ENCODE measurements at places on chromosomes 7 and 10.

GRCh38 chr7:96636342-96636860 is 73.2 kb downstream of the SEM1 start:
- no peak for DNase-seq

- no peak for DNase-seq
Measured at GRCh38 chr10:80487791-80488538, 33.9 kb downstream of the TSPAN14 start.

DNA sequence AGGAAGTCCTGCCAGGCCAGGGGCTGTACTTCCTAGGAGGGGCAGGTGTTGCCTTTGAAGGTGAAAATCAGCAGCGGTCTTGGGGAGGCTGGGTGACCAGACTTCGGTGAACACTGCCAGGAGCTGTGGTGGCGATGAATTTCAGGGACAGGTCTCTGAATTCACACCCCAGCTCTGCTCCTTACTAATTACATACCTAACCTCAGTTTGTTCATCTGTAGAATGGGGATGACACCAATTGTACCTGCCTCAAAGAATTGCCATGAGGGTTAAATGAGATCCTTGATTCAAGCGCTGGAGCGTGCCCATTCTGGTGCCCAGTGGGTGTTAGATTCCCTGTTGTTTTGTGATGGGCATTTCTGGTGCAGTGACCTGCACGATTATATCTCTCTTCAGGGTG is 102.8 kb downstream of the TACC2 start:
- no peak for DNase-seq

GRCh38 chr7:54917613-54918391 is 101.0 kb upstream of the EGFR start:
- no peak for DNase-seq

GRCh38 chr10:88190123-88190522 is 326.7 kb downstream of the PTEN start:
- DNase-seq, result no peak

- peak; percentile 47 for DNase-seq
Measured at GRCh38 chr10:133275684-133276092, 980 bp downstream of the ADAM8 start.

- DNase-seq, result no peak
Measured at GRCh38 chr7:156059369-156059768, 247.1 kb upstream of the SHH start.

DNA sequence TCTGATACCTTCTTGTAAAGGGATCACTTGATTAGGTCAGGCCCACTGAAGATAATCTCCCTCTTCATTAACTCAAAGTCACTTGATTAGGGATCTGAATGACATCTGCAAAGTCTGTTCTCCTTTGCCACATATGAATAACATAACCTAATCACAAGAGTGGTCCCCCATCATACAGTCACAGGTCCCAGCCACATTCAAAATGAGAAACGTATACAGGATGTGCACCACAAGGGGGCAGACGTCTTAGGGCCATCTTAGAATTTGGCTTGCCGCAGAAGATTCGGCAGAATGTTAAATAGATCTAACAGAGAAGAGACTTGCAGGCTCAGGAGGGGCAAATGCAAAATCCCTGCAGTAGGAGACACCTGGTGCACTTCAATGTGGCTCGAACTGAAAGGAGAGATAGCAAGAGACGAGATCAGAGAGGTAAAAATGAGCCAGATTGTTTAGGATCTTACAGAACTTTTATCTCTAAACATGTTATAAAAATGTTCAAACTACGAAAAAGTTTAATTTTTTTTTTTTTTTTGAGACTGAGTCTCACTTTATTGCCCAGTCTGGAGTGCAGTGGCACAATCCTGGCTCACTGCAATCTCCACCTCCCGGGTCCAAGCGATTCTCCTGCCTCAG is 10.4 kb upstream of the SMC3 start:
- peak; percentile 59 for DNase-seq

GRCh38 chr7:50149369-50149768 is 56.3 kb upstream of the ZPBP start:
- DNase-seq, result no peak

- DNase-seq, result no peak
Measured at GRCh38 chr7:151699147-151699927, 177.6 kb downstream of the PRKAG2 start.

DNA sequence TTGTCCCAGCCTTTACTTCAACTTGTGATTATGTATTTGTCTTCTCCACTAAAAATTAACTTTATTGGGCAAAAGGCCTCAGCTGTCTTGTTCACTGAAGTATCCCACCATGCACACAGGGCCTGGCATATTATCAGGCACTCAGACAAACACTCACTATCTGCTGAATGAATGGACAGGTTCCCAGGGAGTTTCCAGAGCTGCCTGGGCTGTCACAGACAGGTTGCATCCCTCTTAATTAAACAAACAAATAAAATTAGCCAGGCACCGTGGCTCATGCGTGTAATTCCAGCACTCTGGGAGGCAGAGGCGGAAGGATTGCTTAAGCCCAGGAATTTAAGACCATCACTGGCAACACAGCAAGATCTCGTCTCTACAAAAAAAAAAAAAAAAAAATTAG is 1.5 kb upstream of the TSPAN14 start:
- DNase-seq, result no peak

DNA sequence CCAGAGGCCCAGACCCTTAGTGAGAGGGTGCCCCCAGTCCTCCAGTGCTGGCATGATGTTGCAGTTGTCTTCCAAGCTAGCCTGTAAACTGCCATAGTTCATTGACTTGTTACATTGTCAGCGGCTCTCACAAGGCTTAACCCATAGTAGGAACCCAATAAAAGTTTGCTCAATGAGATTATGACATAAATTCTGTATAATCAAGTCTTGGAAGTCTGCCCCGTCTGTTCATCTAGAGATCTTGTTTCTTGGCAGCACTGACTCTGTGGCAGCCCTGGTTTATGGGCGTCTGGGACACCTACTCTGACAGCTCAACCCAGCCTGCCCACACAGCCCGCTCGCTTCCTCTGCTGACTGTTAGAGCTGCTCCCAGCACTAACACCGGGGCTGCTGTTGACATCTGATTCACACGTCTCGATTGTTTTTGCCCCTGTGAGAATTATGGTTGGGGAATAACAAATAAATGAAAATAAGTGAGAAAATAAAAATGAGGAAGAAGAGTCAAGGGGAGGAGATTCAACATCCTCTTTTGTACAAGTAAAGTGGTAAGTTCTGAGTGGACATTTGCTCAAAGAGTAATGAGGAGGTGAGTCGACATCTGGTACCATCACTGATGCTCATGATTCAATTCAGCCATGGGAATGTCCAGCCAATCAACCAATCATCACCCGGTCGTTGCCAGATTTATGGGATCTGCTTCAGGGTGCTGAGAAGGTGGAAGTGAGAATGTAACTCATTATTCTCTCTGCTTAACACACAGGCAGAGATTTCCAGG is 160.8 kb downstream of the SPAG6 start:
- DNase-seq, result peak; percentile 19

DNA sequence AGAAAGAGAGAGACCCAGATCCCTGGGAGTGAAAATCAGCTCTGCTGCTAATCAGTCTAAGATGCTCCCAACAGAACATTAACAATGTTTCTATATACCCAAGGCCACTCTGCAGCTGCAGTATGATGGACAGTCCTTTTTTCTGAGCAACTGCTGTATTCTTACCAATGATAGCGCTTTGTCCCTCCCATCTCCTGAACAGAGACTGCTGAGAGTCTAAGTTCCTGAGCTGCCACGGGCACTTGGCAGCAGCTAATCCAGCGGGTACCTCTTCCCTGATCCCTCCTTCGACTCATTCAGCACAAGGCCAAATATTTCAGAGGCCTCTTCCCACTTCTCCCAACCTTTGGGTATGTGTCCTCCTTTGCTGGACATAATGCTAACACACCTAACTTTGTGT is 7.7 kb downstream of the CPVL start:
- DNase-seq, result no peak

- no peak for DNase-seq
Measured at GRCh38 chr10:16828701-16829175, 11.5 kb upstream of the RSU1 start.

GRCh38 chr7:1152492-1152891 is 7.5 kb downstream of the ZFAND2A start:
- no peak for DNase-seq

DNA sequence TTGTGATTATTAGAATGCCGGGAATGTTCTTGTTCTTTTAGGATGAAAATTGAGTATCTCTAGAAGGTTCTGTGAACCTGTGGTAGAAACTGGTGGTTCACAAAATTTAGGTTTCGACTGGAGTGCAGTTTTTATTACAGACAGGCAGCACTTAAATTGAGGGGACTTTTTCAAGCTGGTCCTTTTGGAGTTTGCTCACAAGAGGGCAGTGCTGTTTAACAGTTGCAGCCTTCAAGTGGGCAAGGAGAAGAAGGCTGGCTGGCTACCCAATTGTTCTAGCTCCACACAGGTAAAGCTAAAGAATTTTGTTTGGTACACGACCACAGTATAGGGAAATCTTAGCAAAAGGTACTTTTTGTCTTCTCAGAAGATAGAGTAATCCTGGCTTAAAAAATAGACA is 233.6 kb downstream of the SNX13 start:
- DNase-seq, result no peak

GRCh38 chr7:156842740-156843140 is 50.2 kb downstream of the LMBR1 start:
- DNase-seq, result no peak

- DNase-seq, result no peak
Measured at GRCh38 chr7:103341466-103341865, 3.1 kb downstream of the DNAJC2 start.

- DNase-seq, result peak; percentile 65
Measured at GRCh38 chr7:64665980-64666662, at the start of gene ZNF107. Gene ZNF107, plus strand, starts transcription at chr7:64666133. Its CDS starts 150 bp downstream, at chr7:64666283.

- no peak for DNase-seq
Measured at GRCh38 chr7:19317461-19317860, 172.2 kb upstream of the FERD3L start.

- no peak for DNase-seq
Measured at GRCh38 chr7:142749218-142749993, at the start of gene PRSS1. Gene PRSS1, plus strand, starts transcription at chr7:142749472. Its CDS starts 13 bp downstream, at chr7:142749485.

DNA sequence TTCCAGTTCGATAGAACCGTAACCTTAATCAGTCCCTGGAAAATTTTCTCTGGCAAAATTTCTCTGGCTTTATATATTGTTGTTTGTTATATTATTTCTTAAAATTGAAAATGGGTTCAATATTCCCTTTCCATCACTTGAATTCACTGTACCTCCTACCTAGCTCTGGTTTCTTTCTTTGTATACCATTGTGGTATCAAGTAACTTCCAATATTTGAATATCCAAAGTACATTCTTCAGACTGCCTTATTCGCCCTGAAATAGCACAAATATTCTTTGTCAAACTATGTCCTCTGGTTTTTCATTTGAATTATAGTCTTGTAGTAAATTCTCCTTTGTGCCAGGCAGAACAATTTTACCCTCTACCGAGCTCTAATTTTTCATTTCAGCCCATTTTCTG is 541.6 kb downstream of the REEP3 start:
- no peak for DNase-seq

- DNase-seq, result peak; percentile 54
Measured at GRCh38 chr7:100493476-100494264, 9.9 kb downstream of the NYAP1 start.

- DNase-seq, result no peak
Measured at GRCh38 chr10:131044379-131045111, 267.0 kb downstream of the TCERG1L start.

Measured in activated T-cell treated with anti-CD3 and anti-CD28 coated beads for 1 hour (primary cell).